Activated CD4-positive, alpha-beta T cell treated with anti-CD3 and anti-CD28 coated beads, Interleukin-2, Interleukin-6, amounts not matched to agents 100 ng/mL and 50 ng/mL, durations not matched to agents 16 hours and 8 hours (primary cell): ENCODE measurements at places on chromosomes 16 and 17.
A peak's percentile ranks its signal among the peaks of the same experiment; 100 is the strongest.

- no peak for DNase-seq
These were observed 11.3 kb downstream of the ASGR1 start for GRCh38 chr17:7167832-7168231.

DNA sequence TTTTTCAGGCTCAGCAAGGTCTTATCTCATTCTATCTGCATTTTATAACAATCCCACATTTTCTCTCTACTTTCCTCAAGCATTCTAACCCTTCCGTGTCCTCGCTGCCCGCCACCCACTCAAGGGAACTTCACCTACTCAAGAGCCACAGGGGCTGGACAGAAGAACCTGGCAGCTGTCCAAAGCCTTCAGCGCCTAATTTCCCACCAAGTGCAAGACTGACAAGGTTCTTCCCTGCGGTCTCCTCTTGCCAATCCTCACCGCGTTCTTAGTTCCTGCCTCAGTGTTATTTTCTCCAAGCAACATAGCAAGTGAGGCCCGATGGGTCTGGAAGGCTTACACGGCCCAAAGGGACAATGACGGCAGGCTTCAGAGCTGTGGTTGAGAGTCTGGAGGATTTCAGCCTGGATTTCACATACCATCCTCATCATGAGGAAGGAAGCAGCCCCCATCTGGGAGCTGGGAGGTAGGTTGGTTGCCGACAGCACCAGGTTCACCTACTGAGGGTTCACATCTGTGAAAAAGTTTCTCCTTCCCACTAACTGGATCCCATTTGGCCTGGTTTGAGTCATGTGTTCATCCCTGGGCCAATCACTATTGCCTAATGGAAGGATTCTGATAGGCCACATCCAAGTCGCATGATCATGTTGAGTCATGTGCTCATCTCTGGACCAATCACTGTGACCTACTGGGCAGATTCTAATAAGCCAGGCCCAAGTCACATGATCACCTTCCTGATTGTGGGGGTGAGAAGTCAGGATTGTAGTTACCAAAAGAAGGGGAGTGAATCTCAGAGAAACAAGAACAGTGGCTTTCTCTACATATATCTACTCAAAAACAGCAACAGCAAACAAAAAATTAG, 108.2 kb downstream of the N4BP1 start:
- no peak for DNase-seq

DNA sequence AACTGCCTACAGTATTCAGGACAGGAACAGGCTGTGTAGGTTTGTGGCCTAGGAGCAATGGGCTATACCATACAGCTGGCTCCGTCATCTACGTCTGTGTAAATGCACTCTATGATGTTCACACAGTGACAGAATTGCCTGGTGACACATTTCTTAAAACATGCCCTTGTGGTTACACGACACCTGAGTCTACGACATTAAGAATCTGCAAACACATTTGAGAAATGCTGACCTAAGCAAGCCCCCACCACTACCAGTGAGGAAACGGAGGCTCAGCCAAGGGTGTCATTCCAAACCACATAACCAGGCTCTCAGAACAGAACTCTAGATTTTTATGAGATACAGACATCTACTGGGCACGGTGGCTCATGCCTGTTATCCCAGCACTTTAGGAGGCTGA, 23.5 kb downstream of the USP36 start:
- DNase-seq = peak; percentile 90

DNA sequence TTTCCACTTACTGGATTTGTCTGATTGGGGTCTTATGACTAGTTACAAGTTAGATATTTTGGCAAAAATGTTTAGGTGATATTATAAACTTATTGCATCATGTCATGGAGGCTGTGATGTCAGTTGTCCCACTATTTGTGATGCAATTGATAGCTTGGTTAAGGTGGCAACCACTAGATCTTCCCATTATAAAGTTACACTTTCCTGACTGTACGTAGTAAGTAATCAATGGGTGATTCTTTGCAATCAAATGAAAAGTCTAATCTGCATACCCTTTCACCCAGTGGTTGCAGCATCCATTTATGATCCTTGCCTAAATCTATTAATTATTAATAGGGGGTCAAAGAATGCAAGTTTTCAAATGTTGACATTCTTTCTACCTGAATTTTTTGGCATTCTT, 4.4 kb upstream of the PCTP start:
- DNase-seq = no peak

GRCh38 chr17:8003594-8004181, 1.3 kb downstream of the GUCY2D start:
- no peak for DNase-seq

DNA sequence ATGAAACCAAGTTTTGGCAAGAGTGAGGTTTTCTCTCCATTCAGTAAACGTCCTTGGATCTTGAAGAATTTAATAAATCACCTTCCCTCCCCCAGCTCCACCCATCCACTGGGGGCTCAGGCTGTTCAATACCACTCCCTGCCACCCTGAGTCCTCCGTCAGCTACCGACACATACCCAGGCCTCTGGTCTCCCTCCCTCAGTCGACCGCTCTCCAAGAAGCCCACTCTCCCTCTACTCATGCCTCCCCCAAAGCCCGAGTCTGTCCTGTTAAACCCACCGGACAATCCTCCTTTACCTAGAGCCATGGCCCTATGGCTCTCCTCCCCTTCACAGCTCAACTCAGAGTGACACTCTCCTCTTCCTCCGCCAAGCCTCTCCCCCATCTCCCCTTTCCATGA, 19.7 kb upstream of the SLC4A1 start:
- DNase-seq = no peak

DNA sequence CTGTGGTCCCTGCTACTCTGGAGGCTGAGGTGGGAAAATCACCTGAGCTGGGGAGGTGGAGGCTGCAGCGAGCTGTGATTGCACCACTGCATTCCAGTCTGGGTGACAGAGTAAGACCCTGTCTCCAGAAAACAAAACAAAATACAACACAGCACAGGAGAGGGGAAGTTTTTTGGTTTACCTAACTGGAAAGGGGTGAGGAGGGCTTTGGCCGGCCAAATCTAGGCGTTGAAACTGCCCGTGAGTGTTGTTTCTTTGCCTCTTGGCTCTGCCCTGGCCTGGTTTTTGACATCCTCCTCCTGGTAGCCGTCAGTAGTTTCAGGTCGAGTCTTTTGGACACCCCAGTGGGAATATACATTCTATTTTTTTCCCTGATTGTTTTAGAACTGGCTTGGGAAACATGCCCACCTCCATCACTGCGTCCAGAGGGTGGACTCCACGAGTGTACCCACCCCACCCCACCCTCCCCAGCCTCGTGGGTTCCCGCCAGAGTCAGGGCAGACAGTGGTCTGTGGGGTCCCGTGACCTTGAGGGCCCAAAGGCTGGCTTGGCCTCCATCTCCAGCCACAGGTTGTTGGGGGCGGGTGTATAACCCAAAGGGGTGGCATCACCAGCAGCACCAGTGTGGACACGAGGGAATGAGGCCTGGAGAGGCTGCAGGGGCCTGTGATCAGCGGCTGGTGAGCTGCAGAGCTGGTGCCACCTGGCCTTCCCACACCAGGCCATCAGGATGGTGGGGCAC, 42.7 kb downstream of the NT5M start:
- DNase-seq = no peak

- DNase-seq = no peak
These were observed 1.5 kb downstream of the PITPNM3 start for GRCh38 chr17:6554871-6555330.

DNA sequence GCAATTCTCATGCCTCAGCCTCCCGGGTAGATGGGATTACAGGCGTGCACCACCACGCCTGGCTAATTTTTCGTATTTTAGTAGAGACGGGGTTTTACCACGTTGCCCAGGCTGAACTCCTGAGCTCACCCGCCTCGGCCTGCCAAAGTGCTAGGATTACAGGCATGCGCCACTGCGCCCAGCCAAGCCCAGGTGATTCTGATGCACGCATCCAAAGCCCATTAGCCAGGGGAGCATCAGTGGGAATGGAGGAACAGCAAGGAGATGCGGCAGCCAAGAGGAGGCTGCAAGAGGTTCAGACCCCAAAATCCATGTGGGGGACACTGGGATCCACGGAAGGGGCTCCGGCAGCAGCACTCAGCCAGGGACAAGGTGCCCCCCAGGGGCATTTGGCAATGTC, 12.1 kb downstream of the ATP2A3 start:
- no peak for DNase-seq

- DNase-seq = no peak
These were observed 8.0 kb downstream of the SLC38A10 start for GRCh38 chr17:81287152-81287551.

DNA sequence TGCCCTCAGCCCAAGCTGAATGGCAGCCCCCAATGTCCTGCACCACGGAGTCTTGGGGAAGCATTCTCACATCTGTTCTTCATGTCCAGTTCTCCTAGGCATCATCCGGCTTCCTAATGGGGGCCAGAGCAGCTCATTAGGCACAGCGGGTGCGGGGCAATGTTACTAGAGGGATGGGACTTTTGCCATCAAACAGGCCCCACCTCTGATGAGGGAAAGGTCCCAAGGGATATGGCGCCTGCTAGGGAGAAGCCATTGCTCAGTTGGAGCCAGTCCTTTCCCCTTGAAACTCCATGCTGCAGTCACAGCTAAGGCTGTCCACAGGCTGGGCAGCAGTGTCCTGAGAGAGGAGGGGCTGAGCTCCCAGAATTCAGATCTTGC, 1.7 kb upstream of the DPH1 start:
- no peak for DNase-seq

GRCh38 chr16:73389085-73389484, 341.2 kb upstream of the ZFHX3 start:
- DNase-seq = no peak

GRCh38 chr17:63163158-63163520, 197.1 kb downstream of the TANC2 start:
- DNase-seq = no peak

GRCh38 chr16:89365996-89366395, 124.4 kb downstream of the ANKRD11 start:
- DNase-seq = no peak

DNA sequence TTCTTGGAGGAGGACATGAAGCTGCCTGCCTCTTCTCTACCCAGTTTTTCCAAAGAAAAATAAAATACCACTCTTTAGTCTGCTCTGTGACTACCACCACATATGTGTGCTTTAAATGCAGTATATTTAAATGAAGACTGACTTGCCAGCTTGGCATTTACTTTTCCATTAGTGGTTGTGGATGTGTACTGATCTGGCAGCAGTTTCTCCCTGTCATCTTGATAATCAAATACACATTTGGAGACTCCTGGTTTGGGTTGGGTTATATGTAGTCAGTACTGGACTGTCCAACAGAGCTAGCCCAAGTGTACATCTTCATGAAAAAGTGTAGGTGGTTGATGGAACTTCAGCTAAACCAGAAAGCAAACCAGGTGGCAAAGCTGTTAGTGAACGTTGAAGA, 19.9 kb downstream of the COX10 start:
- no peak for DNase-seq

DNA sequence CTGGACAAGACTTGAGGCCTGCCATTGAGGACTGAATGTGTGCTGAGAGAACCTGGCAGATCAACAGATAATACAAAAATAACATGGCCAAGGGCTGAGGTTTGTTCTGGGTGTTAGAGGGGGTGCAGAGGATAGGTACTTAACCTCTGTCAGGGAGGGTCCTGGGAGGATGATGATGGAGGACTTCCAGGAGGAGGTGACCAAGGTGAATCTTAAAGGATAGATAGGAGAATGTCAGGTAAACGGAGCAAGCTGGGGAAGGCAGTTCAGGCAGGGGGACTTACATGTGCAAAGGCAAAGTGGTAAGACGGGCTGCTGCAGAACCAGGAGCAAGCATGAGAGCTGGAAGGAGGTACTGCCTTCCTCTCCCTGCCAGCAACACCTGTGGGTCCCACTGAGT, 119.8 kb upstream of the PLCG2 start:
- DNase-seq = no peak

DNA sequence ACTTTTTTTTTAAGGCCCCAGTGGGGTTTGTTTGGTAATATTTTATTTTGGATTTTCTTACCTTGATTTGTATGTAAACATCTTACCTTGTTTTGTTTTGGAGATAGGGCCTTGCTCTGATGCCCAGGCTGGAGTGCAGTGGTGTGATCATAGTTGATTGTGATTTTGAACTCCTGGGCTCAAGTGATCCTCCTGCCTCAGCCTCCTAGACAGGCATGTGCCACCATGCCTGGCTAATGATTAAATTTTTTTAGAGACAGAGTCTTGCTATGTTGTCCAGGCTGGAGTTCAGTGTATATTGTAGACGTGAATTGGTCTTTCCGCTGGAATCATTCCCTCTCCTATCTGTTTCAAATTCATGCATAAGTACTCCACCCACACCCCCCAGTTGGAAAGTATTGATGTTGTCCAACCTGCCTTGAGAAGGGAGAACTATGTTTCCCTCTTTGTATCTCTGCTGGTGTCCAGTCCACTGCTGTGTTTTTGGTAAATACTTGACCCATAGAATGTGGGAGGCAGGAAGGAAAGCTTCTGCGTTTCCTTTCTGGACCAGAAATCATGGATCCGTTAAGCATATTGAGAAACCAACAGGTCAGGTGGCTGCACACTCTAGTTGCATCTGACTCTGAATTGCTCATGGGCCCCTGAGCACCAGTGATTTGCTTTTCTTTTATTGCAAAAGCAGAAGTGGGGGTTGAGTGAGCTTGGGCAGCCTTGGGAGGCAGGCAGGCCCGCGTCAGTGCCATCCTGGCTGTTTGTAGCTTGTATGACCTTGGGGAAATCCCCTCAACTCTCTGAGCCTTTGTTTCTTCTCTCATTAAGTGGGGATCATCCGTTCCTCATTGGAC, 25.0 kb downstream of the RMI2 start:
- DNase-seq = no peak

DNA sequence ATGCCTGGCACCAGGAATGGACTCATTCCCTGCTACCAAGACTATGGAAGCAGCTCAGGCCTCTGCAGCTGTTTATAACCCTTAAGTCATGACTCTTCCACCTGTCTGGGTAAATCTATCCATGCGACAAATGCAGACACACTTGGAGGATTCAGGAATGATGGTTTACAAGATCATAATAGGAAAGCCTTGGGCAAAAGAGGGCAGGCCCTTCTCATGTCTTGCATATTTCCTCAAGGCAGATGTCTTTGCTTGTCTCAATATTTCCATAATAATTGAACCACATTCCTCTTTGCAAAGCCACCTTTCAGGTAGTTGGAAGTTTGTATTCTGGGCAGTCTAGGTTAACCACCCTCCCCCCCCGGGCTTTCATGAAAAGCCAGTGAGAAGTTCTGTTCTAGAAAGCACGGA, 884 bp upstream of the JPT1 start:
- DNase-seq = no peak

- DNase-seq = no peak
These were observed 1.7 kb downstream of the VTN start for GRCh38 chr17:28368306-28368831.

DNA sequence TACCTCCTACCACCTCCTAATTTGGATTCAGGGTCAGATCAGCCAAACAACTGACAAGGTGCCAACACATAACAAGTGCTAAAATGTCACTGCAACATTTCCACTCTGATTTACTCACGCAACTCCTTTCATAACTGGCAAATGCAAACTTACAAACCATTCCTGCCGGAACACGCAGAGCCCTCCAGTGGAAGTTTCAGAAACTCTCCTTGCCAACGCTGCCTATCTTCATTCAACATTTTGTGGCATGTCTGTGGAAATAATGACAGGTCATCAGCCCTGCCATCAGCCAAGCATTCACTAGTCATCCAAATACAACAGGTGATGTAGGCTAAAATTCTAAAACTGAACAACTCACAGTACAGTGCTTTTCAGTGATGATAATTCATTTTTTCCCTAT, 37.7 kb upstream of the OR3A1 start:
- no peak for DNase-seq
